Peyer's patch (tissue), 4 donors: ENCODE measurements at places on chromosomes 11 and 22. TPM values are rescaled to one million over a fixed set of nuclear protein-coding genes. Genes with fewer than 3 reads are reported as not detected.

Gene ANKK1
- total RNA-seq: not detected

Gene KCNJ1
- not detected for total RNA-seq

Gene DBX1
- not detected for total RNA-seq

DNA sequence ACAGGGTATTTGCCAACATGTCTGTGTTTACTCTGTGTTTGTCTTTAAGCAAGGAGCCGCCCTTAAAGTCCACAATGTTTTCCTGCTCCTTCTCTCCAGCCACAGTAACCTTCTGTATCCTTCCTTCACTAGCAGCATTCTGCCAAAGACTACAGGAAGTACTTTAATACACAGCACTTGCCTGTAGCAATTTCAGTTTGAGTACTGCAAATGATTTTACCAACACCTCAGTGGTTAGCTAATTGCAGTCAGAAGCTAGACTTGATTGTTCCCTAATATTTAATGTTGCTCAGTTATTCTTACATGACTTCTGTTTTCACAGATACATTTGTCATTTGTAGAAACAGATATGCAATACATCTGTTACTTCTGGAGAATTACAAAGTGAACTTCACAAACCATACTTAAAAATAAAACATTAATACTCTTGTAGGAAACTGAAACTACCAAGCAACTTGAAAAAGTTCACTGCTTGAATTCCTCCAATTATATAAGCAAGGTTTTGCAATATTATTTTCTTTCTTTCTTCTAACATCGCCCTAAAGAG is 69.1 kb downstream of the FCHSD2 start:
- no peak for DNase-seq

- DNase-seq: no peak
Observed at GRCh38 chr11:48101044-48101733, 115.4 kb upstream of the OR4B1 start.

DNA sequence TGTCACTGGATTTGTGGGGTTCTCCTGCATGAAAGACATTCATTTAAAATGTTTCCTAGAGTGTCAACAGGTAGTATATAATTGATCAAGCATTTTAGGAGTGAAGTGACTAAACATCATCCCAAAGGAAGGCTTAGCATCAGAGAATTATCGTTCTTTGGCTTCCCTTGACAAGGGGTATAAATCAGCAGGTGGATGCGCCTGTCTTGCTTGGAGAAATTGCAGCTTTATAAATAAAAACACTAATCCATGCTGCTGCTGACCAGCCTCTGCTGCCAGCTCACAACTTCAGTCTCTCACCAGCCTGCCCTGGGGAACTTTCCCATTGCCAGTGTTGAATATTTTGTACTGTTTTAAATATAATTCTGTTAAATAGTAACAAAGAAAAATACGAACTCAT is 1184.7 kb upstream of the TENM4 start:
- no peak for DNase-seq

- no peak for DNase-seq
Observed at GRCh38 chr11:77071671-77072605, 5.2 kb downstream of the CAPN5 start.

DNA sequence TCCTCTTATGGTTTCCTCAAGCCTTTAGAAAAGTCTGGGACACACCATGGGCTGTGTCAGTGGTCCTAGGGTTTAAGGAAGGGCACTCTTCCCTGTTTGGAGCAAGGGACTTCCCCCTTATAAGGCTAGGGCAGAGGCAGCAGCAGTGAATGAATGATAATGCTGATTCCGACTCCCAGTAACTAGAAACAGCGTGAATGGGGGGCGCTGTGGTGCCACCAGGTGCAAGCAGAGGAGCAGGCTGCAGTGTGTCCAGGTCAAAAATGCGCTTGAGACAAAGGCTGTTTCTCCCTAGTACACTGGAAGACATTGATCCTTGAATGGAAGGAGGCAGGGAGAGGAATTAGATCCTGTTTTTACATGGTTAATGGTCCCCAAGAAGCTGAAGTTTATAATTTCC is 11.6 kb upstream of the RIC3 start:
- DNase-seq: no peak

- DNase-seq: no peak
Observed at GRCh38 chr22:21837248-21837979, 30.0 kb downstream of the MAPK1 start.

DNA sequence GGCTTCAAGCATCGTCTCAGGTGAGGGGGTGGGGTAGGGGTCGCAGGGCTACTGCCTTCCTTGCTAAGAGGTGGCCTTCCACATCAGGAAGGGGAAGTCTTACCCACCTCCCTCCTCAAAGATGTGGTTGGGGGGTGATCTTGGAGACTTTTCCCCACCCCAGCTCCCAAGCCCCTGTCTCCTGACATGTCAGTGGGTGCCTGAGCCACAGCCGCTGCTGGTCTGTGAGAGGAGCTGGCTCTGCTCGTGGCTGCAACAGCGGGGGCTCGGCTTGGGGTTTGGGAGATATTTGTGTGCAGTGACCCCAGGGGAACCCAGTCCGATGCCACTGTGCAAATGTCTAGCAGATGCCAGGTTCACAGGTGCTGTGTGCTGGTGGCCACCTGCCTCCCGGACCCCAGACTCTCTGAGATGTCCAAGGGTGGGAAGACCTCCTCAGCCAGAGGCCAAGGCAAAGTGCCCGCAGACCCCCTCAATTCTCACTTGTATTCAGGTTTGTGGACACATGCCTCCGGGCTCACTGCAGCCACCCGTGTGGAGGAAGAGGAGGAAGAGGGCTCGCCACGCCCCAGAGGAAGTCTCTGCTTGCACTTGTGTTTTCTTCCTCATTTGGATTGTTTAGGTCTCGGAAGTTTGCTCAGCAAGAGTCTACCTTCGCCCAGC is 1.9 kb downstream of the KCNQ1 start:
- DNase-seq: peak; percentile 75

GRCh38 chr11:60838132-60838531 is 3.8 kb upstream of the CCDC86 start:
- no peak for DNase-seq

GRCh38 chr11:126823274-126823673 is 177.3 kb downstream of the KIRREL3 start:
- DNase-seq: no peak

DNA sequence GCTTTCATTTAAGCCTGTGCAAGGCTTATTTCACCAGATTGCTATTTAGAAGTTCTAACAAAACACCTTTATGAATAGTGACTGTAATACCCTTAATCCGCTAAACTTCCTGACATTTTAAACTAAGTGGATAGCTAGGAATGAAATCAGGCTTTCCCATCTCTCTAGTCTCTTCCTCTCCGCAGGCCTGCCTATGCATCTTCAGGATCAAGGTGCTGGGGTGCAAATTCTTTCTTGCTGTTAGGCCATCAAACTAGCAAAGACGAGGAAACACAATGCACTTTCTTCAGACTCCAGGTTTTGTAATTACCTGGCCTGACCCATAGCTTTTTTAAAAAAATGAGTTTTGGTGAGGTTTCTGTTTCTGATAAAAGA is 149.4 kb downstream of the DBX1 start:
- no peak for DNase-seq

GRCh38 chr11:21364866-21365624 is 695.7 kb downstream of the NELL1 start:
- DNase-seq: no peak

GRCh38 chr11:10490032-10490397 is 35.0 kb downstream of the AMPD3 start:
- no peak for DNase-seq
